Breast epithelium (tissue), 4 donors: ENCODE measurements at places on chromosomes 5 and 9. TPM values are rescaled to one million over a fixed set of nuclear protein-coding genes. Genes with fewer than 3 reads are reported as not detected.
A peak's percentile ranks its signal among the peaks of the same experiment; 100 is the strongest.

GRCh38 chr9:129962451-129962864 lies 80.5 kb downstream of the FNBP1 start:
- H3K27ac ChIP-seq: peak overlapping the region; percentile 94
- no peak for DNase-seq
- no peaks in the 10 kb centered on the region for H3K36me3 ChIP-seq
- peak overlapping the region; percentile 57 for H3K4me3 ChIP-seq
- no peaks in the 10 kb centered on the region for H3K27me3 ChIP-seq

BTNL8 gene
- not detected for total RNA-seq

IGFBPL1 gene
- total RNA-seq: not detected

GRCh38 chr5:132808448-132808847 lies 4.7 kb upstream of the SOWAHA start:
- no peaks in the 10 kb centered on the region for H3K27me3 ChIP-seq
- no peaks in the 10 kb centered on the region for H3K36me3 ChIP-seq
- H3K4me3 ChIP-seq: no peak overlapping the region
- no peak for DNase-seq
